Breast epithelium (tissue), 4 donors: ENCODE measurements at places on chromosomes 4 and X. TPM values are rescaled to one million over a fixed set of nuclear protein-coding genes. Genes with fewer than 3 reads are reported as not detected.

Gene NR3C2
- 8.0 TPM for total RNA-seq

Gene BRS3
- total RNA-seq = not detected

DNA sequence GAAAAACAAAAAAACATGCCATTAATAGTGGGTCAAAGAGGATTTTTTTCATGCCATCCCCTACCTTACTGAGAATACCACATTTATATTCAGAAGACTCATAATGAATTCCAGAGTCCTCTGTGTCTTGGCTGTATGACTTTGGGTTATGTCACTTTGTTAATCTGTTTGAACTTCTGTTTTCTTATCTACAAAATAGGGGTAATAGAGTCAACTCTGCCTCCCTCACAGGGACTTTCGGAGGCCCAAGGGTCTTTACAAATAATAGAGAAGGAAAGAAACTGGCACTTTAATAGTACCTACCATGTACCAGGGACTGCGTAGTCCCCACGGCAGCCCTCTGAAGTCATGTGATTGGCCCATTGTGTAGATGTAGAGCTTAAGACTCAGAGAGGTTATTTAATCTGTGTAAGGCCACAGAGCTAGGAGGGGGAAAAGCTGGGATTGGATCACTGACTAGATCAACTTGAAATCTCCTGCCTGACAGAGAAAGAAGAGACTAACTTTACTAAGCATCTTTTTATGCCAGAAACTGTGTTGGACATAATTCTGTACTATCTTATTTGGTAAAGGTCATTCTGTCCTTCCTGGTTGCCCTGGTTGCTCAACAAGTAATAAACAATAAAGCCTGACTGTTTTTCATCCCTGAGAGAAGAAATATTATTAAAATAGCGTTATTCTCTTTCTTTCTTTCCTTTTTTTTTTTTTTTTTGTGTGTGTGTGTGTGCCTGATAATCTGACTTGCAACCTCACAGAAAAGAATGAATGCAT is 59.6 kb downstream of the NFKB1 start:
- no peak for DNase-seq
- peak overlapping the region; percentile 65 for H3K27ac ChIP-seq
- no peaks in the 10 kb centered on the region for H3K27me3 ChIP-seq
- no peaks in the 10 kb centered on the region for H3K36me3 ChIP-seq

DNA sequence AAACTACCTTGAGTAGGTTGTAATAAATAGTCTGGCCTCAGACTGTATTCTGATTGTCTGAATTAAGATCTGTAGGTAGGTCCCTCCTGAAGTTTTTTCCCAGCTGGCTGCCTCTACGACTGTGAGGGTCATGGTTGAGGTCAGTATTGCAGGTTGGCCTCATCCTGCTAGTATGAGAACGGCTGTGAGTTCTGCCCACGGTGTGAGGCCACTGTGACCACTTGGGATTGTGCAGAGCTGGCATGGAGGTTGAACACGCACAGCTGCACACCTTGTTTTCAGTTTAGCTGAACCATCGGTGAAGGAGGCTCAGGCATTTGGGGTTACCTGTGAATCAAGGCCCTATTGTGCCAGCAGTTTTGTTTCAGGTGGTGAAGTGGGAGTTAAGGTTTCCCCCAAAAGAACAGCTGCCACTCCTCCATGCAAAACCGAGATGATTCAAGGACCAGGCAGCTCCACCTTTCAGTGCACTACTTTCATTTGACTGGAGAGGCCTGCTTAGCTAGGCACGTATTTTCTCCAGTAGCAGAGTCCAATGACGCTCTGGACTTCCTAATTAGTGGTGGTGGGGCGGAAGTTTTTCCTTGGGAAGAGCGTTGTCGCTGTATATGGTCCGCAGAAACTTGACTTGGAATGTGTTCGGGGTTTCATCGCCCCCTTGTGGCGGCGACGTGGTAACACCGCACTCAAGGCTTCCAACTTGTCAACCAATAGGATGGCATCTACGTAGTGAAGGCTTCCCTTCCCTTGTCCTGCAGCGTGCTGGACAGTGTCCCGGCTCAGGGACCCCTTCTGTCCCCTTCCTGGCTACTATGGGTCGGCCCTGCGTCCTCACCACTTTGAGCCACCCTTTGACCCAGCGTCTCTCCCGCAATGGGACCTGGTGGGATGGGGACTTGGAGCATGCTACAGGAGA is 13.8 kb downstream of the CMC4 start:
- peak; percentile 58 for DNase-seq
- H3K4me1 ChIP-seq = no peaks in the 10 kb centered on the region
- H3K27me3 ChIP-seq = no peaks in the 10 kb centered on the region
